ENCODE measurements at places on chromosomes 7 and 10.

- H3K4me3 ChIP-seq: peak overlapping the region; percentile 80
- H3K36me3 ChIP-seq: no peaks in the 10 kb centered on the region
- peaks cover 27% of the 10 kb centered on the region for H3K4me1 ChIP-seq
Measured at GRCh38 chr10:59363446-59363958, 1.2 kb upstream of the FAM13C start.

DNA sequence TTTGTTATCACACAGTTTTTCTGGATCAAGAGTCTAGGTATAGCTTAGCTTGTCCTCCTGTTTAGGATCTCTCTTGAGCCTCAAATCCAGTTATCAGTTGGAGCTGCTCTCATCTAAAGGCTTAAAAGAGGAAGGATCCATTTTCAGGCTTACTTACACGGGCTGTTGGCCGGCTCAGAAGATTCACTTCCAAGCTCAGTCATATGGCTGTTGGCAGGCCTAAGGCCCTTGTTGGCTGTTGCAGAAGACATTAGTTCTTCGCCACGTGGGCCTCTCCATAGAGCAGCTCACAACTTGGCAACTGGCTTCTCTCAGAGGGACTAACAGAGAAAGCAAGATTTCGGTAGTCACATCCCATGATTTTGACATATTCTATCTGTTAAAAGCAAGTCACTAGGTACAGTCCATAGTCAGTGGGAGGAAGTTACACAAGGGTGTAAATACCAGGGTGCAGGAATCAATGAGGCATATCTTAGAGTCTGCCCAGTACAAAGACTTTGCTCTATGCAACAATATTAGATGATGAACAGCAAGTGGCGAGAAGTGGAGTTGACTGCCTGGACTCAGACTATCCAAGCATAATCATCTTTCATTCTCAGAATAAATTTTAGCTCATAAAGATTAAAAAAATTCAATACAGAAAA lies 280.1 kb upstream of the MBL2 start:
- no peaks in the 10 kb centered on the region for H3K27me3 ChIP-seq
- DNase-seq: no peak
- no peak overlapping the region for H3K4me3 ChIP-seq
- H3K4me1 ChIP-seq: no peaks in the 10 kb centered on the region
- no peaks in the 10 kb centered on the region for H3K36me3 ChIP-seq

- H3K27me3 ChIP-seq: no peaks in the 10 kb centered on the region
- peak overlapping the region; percentile 99 for H3K27ac ChIP-seq
- DNase-seq: peak; percentile 88
- no peaks in the 10 kb centered on the region for H3K36me3 ChIP-seq
- H3K4me3 ChIP-seq: peak overlapping the region; percentile 95
Measured at GRCh38 chr10:91410638-91411371, 661 bp downstream of the HECTD2 start.

- no peak overlapping the region for H3K4me3 ChIP-seq
- H3K27ac ChIP-seq: no peak overlapping the region
- no peaks in the 10 kb centered on the region for H3K27me3 ChIP-seq
- no peaks in the 10 kb centered on the region for H3K36me3 ChIP-seq
- no peak for DNase-seq
- H3K4me1 ChIP-seq: peaks cover 22% of the 10 kb centered on the region
Measured at GRCh38 chr7:90242369-90243168, 2.4 kb upstream of the CFAP69 start.

DNA sequence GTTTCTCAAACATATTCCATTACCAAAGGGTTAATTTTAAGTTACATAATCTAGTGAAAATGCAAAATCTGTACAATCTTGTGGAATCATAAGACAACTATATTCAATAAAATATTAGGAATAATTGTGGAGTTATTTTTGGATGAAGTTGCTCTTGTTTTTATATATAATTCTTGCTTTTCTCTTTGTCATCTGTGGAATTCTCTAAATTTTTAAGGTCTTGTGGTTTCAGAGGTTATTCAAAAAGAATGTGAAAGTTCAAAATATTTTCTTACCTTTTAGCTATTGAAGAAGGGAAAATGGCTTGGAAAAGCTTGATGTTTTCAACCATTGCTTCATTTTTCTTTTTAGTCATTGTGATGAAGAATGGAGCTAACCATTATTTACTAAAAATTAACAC lies 552.1 kb downstream of the TFEC start:
- H3K36me3 ChIP-seq: no peaks in the 10 kb centered on the region
- H3K4me3 ChIP-seq: no peak overlapping the region

DNA sequence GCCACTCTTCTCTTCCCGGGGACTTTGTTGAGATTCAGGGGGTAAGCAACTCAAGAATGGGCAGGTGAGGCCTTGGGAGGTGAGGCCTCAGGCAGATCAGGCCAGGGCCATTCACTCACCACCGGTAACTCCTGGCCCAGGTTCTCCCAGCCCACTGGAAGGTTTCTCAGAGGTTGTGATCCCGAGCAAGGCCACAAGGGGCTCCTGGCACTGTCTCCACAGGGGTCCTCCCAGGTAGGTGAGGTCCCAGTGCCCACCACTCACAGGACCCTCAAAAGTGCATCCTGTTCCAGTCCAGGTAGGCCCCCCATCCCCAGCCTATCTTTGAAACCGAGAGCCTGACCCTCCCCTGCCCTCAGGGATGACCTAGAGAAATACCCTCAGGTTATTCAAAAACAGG lies 236.1 kb downstream of the BUB3 start:
- no peak overlapping the region for H3K27ac ChIP-seq
- DNase-seq: no peak
- no peaks in the 10 kb centered on the region for H3K27me3 ChIP-seq
- no peaks in the 10 kb centered on the region for H3K4me1 ChIP-seq
- H3K4me3 ChIP-seq: no peak overlapping the region

DNA sequence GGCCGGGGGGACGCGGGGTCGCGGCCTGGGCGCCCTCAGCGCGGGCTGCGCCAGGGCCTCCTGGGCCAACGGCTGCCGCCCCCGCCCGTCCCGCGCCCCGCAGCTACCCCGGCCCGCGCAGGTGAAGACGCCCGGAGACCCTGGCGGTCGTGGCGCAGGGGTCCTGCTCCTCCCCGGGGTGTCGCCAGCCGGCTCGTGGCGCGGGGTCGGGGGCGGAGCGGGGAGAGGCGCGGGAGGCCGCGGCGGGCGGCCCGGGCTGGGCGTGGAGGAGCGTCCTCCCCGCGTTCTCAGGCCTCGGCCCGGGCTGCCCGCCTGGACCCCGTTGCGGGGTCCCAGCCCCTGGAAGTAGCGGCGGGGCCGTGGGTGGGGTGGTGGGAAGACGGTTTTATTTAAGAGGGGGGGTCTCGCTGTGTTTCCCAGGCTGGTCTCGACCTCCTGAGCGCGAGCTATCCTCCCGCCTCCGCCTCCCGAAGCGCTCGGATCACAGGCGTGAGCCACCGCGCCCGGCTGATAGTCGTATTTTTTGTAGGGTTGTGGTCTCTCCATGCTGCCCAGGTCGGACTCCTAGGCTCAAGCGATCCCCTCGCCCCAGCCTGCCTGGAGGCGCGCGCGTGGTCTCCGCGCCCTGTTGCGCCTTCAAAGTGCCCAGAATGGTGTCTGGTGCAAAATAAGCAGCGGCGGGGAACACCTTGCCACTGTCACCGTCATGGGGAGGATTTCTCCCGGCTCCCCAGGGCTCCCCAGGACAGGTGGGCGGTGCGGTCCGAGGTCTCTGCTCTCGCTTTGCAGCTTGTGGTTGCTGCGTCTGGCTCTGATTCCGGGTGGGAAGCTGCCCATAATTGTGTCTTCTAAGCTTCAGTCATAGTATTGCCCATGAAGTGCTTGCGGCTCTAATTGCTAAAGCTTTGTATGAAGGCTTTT lies 15.3 kb upstream of the SUN1 start:
- peak overlapping the region; percentile 86 for H3K4me3 ChIP-seq
- no peaks in the 10 kb centered on the region for H3K36me3 ChIP-seq
- H3K4me1 ChIP-seq: peaks cover 73% of the 10 kb centered on the region
- no peak for DNase-seq

DNA sequence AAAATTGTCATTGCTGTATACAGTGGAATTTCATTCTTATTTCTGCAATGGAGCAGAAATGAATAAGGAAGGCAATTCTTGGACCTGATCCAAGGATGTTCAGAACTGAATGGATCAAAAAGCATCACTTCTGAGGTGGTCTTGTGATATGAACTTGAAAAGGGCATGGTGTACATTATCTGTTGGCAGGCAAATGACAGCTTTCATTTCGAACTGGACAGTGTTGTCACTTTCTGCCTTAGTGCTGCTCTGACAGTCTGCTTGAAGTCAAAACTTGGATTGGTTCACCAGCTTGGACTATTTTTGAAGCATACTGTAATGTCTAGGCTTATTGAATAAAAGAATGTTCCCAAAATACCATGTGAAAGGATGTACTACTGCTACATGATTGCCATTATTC lies 52.0 kb downstream of the VCL start:
- peaks cover 52% of the 10 kb centered on the region for H3K4me1 ChIP-seq
- peak overlapping the region; percentile 4 for H3K27ac ChIP-seq
- H3K4me3 ChIP-seq: no peak overlapping the region
- H3K27me3 ChIP-seq: no peaks in the 10 kb centered on the region
- H3K36me3 ChIP-seq: no peaks in the 10 kb centered on the region

- H3K4me3 ChIP-seq: no peak overlapping the region
- H3K27ac ChIP-seq: no peak overlapping the region
- H3K4me1 ChIP-seq: no peaks in the 10 kb centered on the region
- no peaks in the 10 kb centered on the region for H3K36me3 ChIP-seq
Measured at GRCh38 chr10:112716924-112717413, 233.1 kb upstream of the TCF7L2 start.

GRCh38 chr7:94048755-94049154 lies 44.6 kb upstream of the BET1 start:
- no peak for DNase-seq
- H3K4me3 ChIP-seq: no peak overlapping the region
- H3K27ac ChIP-seq: no peak overlapping the region
- no peaks in the 10 kb centered on the region for H3K36me3 ChIP-seq
- H3K27me3 ChIP-seq: no peaks in the 10 kb centered on the region
- H3K4me1 ChIP-seq: no peaks in the 10 kb centered on the region

DNA sequence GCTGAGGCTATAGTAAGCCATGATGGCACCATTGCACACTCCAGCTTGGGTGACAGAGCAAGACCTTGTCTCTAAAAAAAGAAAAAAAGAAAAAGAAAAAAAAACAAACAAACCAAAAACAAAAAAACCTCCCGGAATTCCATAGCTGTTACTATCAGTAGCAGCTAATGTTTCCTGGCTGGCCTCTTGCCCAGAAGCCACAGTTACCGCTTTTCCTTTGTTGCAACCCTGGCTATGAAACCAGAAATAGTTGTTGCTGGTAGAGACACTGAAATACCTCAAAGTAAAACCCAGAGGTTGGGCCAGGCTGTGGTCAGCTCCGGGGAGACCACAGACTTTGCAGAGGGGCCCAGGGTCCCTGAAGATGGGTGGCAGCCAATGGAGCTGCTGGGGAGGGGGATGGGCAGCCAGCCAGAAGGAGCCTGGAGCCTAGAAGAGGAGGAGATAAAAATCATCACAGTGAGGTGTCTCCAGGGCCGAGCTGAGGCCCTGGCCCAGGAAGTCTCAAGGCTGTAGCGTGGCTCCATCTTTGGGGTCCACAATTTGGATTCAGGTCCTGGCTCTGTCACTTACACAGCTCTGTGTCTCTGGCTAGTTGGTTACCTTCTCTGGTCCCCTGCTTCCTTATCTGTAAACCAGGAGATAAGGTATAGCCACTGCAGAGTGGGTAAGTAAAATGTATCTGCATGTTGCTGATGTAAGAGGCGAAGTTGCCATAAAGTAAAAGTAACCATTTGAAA lies 3.4 kb upstream of the CHST12 start:
- no peak for DNase-seq
- H3K36me3 ChIP-seq: no peaks in the 10 kb centered on the region
- H3K4me1 ChIP-seq: peaks cover 31% of the 10 kb centered on the region
- peak overlapping the region; percentile 60 for H3K27ac ChIP-seq
- H3K4me3 ChIP-seq: no peak overlapping the region
- H3K27me3 ChIP-seq: no peaks in the 10 kb centered on the region

GRCh38 chr7:151423936-151424335 lies 14.1 kb upstream of the WDR86 start:
- H3K27ac ChIP-seq: no peak overlapping the region
- H3K4me1 ChIP-seq: peaks cover 40% of the 10 kb centered on the region
- H3K36me3 ChIP-seq: no peaks in the 10 kb centered on the region
- no peaks in the 10 kb centered on the region for H3K27me3 ChIP-seq
- no peak overlapping the region for H3K4me3 ChIP-seq

DNA sequence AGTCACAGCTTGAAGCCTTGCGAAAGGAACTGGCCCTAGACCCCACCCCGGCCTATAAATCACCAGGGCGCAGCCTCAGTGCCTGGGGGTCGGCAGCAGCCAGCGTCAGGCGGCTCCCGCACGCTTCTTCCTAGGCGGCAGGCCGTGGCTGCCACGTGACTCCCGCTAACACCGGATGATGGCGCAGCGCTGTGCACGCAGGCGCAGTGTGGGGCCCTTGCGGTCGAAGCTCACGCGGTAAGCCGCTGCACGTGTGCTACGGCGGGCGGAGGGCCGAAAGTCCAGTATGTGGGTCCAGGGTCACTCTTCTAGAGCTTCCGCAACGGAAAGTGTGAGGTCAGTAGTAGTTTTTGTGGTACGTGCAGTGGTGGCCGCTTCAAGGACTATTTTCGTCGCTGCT lies at the start of gene STK31:
TSS of gene STK31 (plus strand) at position 220 of the 400 bp plus-strand sequence. CDS start at position 287, 67 bp downstream.
- no peak within 1 kb of the TSS for H3K4me3 ChIP-seq
- no peaks in the 10 kb centered on the region for H3K27me3 ChIP-seq
- no peaks in the 10 kb centered on the region for H3K4me1 ChIP-seq
- H3K27ac ChIP-seq: no peak within 1 kb of the TSS

- no peak for DNase-seq
- no peaks in the 10 kb centered on the region for H3K36me3 ChIP-seq
- H3K27ac ChIP-seq: no peak overlapping the region
- H3K4me1 ChIP-seq: peaks cover 51% of the 10 kb centered on the region
- H3K27me3 ChIP-seq: no peaks in the 10 kb centered on the region
Measured at GRCh38 chr10:63431962-63432797, 33.6 kb downstream of the JMJD1C start.

GRCh38 chr7:81632418-81632817 lies 137.4 kb downstream of the HGF start:
- H3K27me3 ChIP-seq: no peaks in the 10 kb centered on the region
- no peak overlapping the region for H3K4me3 ChIP-seq
- H3K4me1 ChIP-seq: no peaks in the 10 kb centered on the region
- no peaks in the 10 kb centered on the region for H3K36me3 ChIP-seq

GRCh38 chr10:78557433-78557925 lies 511.3 kb upstream of the ZMIZ1 start:
- no peaks in the 10 kb centered on the region for H3K27me3 ChIP-seq
- H3K27ac ChIP-seq: no peak overlapping the region
- no peaks in the 10 kb centered on the region for H3K36me3 ChIP-seq
- no peak overlapping the region for H3K4me3 ChIP-seq
- H3K4me1 ChIP-seq: peaks cover 6% of the 10 kb centered on the region

All from vagina (tissue), 2 donors.